ENCODE measurements at places on chromosomes 7 and 10.

GRCh38 chr10:112666094-112666493 lies 219.1 kb downstream of the VTI1A start:
- DNase-seq, result no peak

DNA sequence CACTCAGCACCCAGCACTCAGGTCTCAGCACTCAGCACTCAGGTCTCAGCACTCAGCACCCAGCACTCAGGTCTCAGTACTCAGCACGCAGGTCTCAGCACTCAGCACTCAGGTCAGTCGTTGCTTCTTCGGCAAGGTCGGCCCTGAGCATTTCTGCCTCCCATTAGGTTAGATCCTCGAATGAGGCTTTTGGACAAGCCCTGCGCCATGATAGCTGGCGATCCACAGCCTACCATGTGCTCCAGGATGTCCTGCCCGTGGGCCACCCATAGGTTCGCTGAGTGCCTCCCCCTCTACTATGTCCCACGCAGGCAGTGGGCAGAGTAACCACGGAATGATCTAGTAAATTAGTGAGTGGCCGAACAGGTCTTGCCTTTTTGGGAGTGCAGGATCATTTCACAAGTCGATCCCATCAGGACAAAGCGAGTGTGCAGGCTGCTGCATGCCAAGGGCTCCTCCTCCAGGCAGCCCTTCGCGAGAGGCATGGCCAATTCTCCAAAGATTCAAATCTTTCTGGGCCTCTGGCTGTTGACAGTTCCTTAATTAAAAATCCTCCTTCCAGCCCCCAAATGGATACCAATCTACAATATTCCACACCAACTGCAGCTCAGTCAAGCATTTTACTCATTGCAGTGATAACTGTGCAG lies 206.3 kb downstream of the ADARB2 start:
- DNase-seq, result no peak

GRCh38 chr7:100963386-100963785 lies 6.0 kb upstream of the MUC12 start:
- no peak for DNase-seq

DNA sequence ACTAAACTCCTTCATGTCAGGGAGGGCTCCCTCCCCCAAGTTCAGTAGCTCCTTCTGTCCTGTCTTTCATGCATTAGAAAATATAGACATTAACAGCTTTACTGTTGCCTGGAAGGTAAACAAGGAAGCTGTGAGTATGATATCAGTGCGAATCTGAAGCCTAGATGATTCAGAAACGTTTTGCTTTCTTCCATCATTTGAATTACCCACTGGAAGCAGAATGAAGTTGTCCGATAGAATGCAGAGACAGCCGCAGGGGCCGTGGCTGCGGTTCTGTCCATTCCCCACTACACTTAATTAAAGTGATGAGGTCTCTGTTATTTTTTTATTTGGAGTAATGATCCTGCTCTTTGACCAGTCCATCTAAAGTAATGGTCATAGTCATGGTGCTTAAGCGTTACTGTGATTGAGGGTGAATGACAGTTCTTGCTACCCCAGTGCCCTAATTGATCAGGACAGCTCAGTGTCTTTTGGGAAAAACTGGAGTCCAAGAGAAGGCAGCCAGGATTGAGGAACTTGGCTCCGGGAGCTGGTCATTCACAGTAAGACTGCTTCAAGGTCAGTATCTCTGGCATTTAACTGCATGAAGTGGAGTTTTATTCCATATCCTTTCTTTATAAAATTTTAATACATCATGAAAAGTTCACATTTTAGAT lies 69.9 kb downstream of the PTPRE start:
- no peak for DNase-seq

DNA sequence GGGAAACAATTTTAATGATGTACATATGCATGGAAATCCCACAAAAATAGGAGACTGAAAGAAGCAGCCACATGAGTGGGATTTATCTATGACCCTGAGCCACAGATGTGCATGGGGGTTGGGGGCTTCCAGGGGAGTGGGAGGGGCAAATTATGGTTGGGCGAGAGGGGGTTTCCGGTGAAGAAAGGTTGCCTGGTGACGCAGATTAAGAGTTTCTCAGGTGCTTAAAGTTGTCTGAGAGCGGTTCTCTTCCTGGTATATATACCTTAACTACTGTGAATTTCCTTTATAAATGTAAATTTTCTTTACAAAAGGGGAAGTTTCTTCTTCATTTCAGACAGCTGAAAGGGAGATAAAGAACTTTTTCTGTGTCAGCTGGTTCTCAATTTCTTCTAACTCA lies 273.6 kb upstream of the PITRM1 start:
- DNase-seq, result no peak

GRCh38 chr10:71746344-71747037 lies 26.8 kb downstream of the VSIR start:
- no peak for DNase-seq

DNA sequence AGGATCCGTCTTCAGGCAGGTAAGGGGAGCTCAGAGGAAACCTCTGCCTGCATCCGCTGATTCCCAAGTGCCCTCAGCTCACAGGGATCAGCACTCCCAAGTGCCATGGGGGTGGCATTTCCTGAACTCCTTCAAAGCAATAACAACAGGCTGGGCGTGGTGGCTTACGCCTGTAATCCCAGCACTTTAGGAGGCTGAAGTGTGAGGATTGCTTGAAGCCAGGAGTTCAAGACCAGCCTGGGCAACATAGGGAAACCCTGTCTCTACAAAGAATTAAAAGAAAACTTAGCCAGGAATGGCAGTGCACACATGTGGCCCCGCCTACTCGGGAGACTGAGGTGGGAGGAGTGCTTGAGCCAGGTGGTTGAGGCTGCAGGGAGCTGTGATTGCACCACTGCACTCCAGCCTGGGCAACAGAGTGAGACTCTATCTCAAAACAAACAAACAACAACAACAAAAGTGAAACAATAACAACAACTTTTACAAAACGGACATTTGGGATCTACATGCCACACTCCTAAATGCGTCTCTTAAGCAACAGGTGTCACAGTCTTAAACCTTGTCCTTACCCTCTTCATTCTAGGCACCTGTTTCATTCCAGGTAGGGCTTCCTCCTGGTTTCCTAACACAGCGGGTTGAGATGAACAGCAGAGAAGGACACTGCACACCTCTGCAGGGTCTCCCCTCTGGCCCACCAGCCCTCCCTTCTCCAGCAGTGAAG lies 73.8 kb downstream of the PAXIP1 start:
- no peak for DNase-seq

DNA sequence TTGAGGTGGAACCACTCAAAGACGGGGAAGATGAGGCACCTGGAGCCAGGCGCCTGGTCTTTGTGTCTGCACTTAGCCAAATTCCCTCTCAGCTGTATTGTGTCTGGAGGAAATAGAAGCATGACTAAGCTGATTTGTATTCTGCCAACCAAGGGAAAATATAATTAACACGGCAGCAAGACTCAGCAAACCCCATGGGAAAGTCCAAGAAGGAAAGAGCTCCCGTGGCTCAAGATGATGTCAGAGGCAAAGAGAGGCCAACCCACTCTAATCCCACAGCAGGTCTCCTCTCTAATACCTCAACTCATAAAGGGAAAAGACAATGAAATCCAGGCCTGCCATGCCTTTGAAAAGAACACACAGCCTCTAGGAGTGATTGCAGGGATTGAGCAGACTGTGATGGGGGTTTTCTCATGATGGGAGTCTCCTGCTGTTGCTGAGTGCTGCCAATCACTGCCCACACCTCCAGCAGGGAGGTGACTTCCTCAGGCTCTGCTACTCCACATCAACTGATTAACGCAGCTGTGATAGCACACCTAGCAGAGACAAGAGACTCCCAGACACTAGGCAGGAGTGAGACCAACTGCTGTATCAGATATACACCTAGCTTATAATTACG lies 255.5 kb upstream of the C7orf33 start:
- DNase-seq, result no peak

DNA sequence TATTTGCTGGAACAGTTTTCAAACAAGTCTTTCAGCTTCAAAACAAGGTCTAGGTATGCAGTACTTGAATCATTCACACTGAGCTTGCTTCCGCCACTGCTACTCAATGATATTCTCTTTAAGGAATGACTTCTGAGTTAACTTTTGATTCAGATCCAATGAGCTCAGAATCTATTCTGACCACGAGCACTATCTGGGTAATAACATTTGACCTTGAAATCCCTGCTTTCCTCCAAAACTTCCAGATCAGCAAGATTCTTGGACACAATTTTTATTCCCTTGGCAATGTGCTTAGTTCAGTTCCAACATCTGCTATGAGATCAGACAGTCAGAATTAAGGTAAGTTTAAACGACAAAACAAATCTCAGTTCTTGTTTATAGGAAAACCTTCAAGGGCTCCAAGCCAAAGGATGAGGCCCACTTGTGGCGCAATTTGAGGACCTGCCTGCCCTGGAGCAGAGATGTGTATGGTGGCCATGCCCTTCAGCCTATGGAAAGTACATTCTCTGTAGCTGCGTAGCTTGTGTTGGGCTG lies 87.2 kb downstream of the RNF216 start:
- DNase-seq, result no peak

GRCh38 chr7:3916146-3916545 lies 615.1 kb downstream of the SDK1 start:
- DNase-seq, result no peak

GRCh38 chr7:64946772-64947171 lies 43.7 kb downstream of the ZNF273 start:
- no peak for DNase-seq

- no peak for DNase-seq
Observed at GRCh38 chr10:49600781-49601400, 9.2 kb upstream of the SLC18A3 start.

GRCh38 chr7:85781606-85782005 lies 594.8 kb upstream of the SEMA3D start:
- no peak for DNase-seq

DNA sequence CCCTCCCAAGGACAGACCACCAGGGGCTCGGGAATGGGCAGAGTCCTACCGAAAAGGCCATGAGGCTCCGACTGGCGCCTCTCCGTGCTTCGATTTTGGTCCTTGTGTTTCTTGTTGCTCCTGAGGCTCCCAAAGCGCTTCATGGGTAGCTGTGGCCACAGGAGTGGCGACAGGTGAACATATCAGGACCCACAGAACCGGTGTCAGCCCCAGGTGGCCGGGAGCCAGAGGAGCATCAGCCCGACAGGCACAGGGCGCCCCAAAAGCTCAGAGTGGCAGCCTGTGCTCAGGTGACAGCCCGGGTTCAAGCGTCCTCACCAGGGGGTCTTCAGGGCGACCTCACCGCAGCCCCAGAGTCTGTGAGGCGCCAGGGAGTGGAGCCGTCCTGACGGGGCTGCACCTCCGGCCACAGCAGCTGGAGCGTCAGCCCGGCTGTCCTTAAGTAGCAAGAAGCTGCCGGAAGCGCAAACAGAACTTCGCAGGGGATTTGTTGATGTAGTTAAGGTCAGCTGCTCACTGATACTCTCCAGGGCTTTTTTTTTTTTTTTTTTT lies 141.0 kb downstream of the PRKAG2 start:
- no peak for DNase-seq

- DNase-seq, result no peak
Observed at GRCh38 chr10:28633750-28634149, 43.6 kb upstream of the BAMBI start.

- no peak for DNase-seq
Observed at GRCh38 chr10:132464256-132465192, 67.5 kb downstream of the PWWP2B start.

GRCh38 chr7:9958486-9958885 lies 1015.2 kb upstream of the PHF14 start:
- DNase-seq, result no peak

GRCh38 chr10:12735843-12736462 lies 265.6 kb downstream of the CCDC3 start:
- DNase-seq, result no peak

DNA sequence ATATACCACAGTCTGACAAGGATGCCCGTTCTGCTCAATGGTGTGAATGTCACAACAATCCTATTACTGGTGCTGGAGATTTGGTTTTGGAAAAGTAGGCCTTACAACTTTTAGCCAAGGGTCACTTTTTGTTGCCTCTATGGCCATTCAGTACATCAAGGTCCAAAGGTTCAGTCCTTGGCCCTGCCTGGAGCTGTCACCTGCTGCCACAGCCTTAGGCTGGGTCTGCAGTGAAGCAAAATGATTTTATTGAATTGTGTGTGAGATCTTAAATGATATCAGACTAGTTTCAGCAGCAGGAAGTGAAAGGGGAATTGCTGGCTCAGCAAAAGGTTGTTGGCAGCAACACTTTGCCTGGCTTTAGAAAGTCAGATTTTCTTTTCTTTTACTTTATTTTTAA lies 427.6 kb downstream of the THSD7A start:
- no peak for DNase-seq

GRCh38 chr7:111951052-111951451 lies 255.1 kb downstream of the DOCK4 start:
- DNase-seq, result no peak

DNA sequence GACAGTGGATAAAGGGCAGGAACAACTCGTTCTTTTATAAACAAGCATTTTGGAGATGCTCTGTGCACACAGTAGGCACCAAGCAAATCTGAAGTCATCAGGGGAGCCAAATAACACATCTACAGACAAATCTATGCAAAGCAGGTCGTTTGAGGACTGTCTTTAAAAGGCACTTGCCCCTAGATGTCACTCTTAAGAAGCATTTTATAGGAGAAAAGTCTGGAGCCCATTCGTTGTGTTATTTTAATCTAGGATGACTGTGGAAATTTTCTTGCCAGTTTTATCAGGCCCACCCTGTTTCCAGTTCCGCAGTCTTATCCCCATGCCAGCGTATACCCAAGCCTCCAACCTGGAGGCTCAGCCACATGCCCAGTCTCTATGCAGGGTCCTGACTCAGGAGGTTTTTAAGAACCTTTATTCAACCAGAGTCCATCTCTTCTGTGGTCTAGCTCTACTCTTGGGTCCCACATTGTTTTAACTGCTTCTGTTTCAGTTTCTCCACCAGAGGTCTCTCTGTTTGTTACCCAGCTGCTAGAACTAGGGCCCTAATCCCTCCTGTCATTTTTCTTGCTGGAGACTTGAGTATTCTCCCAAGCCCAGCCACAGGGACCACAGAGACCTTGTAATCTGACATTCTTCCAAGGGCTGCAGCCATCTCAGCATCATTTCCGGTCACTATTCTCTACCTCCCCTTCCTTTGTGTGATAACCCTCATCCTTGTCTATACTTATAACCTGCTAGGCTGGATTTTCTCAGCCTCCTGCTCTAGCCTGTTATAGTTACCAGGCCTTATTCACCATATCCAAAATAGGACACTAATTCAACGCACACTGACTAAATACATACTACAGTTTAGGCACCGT lies 26.7 kb downstream of the PIK3CG start:
- no peak for DNase-seq

DNA sequence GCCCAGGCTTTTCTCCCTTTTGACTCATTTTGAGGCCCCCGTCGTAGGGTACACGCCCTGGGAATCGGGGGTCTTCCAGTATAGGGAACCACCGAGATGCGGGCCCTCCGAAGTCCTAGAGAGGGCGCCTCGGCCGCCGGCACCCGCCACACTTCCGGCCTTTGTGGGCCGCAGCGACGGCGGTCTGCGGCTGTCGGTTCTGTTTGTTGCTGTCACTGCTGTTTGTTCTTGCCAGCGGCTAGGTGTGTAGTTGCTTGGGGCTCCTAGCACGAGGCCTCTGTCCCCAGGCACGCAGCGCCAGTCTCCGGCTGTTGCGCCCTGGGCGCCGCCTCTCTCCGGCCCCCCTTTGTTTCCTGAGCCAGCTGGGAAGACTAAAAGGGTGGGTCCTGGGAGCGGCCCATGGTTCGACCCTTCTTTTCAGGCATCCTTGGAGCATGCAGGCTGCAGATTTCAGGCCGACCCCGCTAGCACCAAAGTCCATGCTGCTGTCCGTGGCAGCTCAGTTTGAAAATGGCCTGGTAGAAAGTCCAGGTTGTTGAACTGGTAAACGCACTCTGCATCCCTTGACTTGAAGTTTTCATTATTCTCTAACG lies 17.8 kb upstream of the ZKSCAN1 start:
- DNase-seq, result peak; percentile 24

GRCh38 chr10:16606421-16606820 lies 84.7 kb upstream of the C1QL3 start:
- no peak for DNase-seq

GRCh38 chr10:62847433-62847832 lies 31.3 kb upstream of the EGR2 start:
- DNase-seq, result no peak
